Stimulated activated CD8-positive, alpha-beta memory T cell treated with anti-CD3 and anti-CD28 coated beads, Interleukin-7, amount 100 ng/mL, for 1 hour (primary cell): ENCODE measurements at places on chromosomes 1 and 21.

DNA sequence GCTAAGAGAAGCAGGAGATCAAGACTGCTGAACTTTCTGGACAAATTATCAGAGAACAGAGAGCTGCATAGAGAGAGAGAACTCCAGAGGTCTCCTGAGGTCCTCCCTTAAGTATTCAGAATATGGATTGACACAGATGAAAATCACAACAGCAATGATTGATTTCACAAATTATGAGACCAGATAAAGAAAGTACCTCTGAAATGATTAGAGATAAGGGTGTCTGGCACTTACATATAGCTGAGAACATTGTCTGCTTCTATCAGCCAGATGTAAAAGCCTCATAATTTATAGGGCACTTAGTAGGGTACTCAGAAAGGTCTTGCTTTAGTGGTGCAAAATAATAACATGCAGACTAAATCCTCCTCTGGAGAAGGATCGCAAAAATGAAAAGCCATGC is 1301.8 kb downstream of the BRINP3 start:
- DNase-seq = no peak

DNA sequence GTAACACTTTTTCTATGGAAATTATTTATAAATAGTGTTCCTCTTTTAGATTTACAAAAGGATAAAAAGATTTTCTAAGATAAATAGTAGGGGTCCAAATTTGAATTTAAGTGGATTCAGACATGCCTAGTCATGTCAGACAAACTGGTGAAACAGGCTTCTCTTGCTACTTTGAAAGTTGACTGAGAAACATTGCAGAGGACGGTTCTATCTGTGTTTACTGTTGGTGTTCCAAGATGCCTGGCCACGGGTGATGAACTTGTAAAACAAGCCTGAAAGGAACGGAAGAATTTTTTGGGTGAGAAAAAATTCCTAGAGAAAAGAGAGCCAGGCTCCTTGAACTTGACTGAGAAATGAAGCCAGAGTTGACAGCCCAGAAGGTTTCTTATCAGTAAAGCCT is 2.2 kb downstream of the KRTAP19-1 start:
- DNase-seq = no peak

- no peak for DNase-seq
Measured at GRCh38 chr1:5111581-5111980, 457.2 kb downstream of the AJAP1 start.

DNA sequence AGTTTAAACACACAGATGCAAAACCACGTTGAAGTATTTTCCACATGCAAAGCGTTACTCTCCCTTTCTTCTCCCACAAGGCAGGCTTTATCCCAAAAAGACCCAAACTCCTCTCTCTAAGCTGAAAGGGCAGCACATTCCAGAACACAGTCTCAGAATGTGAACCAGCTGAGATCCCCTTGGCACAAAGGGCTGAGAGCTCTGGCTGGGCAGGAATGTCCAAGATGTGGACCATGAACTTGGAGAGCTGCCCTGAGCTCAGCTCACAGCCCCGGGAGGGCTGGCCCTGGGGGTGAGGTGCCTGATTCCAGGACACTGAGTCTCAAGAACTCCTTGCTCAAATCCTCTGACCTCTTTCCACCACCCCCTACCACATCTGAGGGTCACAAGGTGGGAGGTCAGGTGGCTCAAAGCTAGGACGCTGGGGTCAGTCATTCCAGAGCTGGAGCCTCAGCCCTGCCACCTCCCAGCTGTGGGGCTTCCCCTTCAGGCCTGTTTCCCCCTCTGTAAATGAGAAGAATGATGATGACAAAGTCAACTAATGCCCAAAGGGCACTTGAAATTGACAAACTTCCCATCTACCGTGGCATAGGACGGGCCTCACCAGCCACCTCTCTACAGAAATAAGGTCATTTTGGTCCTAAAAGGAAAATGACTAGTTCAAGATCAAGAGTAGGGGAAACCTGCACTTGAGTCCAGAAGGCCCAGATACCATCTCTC is 11.5 kb downstream of the ALDH4A1 start:
- DNase-seq = no peak

DNA sequence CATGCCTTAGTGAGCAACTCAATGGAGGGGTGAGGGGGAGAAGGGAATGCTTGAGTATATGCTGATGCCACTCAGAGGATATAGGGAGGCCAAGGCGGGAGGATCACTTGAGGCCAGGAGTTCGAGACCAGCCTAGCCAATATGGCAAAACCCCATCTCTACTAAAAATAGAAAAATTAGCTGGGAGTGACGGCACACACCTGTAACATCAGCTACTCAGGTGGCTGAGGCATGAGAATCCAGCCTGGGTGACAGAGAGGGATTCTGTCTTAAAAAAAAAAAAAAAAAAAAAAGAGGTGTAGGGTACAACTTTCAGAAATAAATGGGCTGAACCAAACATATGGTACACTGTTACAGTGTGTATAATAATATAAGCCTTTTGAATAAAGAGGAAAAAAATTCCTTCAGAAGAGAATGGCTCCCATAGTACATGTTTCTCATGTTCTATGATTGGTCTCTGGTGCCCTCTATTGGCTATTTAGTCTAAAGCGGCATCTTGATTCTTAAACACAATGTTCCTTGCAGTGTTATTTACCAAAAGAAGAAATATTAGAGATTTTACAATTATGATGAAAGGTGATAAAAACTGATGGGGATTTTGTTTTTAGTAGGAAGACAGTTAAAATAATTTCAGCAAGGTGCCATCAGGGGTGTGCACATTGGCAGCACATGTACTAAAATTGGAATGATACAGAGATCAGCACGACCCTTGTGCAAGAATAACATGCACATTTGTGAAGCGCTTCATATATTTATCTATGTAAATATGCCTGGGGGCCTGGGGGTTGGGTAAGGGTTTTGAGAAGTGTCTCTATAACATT is 109.8 kb downstream of the PATJ start:
- DNase-seq = no peak

- no peak for DNase-seq
Measured at GRCh38 chr21:36719614-36720013, 20.7 kb downstream of the SIM2 start.

DNA sequence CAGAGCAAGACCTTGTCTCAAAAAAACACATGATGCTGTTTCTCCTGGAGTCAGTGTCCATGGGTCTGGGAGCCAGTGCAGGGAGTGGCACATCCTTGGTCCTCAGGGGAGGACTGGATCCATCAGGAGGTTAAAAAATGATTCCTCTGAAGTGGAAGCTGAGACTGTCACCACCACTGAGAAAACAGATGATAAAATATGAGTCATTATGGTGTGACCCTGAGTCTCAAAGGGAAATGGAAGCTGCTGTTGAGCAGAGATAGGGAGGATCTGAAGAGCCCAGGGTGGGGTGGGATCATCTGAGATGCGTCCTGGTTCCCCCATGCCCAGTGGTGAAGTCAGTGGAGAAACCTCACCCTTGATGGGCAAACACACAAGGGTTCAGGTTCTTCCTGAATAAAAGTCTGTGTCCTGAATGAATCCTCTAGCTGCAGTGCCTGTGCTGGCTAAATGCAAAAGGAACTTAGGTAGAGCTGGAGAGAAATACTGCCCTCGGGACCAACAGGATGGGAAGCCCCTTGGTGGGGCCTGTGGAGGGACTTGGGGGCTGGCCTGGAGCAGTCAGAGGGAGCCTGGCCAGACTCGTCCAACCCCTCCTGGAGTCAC is 61.6 kb upstream of the TENT5B start:
- no peak for DNase-seq

- DNase-seq = no peak
Measured at GRCh38 chr1:204045430-204045829, 27.5 kb upstream of the SOX13 start.

DNA sequence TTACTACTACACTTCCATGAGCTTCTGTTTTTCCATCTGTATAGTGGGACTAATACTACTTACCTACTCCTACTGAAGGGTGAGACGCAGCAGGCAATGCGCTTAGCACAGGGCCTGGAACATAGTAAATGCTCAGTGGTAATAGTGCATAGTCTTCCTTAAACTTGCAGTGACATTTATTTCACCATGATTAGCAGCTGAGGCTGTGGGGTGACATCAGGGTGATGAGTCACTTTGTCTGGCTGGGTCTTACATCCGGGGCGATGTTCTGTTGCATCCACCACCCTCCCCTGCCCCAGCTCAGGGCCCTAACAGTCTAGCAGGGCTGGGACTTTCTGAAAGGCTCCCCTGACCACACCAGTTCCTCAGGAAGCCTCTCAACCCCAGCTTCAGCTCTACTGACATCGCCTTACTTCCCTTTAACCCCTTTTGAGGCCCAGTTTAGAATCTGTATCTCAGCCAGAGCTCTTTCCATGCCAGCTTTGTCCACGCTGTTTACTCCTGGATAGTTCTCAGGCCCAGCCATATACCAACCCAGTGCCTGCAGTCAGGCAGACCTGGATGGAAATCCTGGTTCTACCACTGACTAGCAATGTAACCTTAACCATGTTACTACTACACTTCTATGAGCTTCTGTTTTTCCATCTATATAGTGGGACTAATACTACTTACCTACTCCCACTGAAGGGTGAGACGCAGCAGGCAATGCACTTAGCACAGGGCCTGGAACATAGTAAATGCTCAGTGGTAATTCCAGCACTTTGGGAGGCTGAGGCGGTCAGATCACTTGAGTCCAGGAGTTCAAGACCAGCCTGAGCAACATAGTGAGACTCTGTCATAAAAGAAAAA is 66.3 kb downstream of the CD58 start:
- DNase-seq = peak; percentile 69
